ENCODE measurements at places on chromosomes 7 and 10.

DNA sequence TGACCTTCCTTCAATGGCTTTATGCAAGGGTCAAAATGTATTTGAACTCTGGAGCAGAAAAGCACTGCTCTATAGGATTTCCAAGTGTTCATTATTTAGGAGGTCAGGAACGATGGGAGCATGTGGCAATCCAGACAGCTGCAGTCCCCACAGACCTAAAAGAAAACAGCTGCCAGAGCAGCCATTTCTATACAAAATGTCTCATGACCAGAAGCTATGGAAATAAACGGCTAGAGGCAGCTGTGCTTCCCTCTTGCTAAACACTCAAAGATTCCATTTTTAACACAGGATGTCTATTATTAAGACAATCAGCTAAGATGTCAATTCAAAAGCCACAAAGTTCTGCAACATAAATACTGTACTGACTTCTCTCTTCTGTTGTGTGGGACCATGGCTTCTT is 879.1 kb upstream of the C7orf33 start:
- no peak for DNase-seq

DNA sequence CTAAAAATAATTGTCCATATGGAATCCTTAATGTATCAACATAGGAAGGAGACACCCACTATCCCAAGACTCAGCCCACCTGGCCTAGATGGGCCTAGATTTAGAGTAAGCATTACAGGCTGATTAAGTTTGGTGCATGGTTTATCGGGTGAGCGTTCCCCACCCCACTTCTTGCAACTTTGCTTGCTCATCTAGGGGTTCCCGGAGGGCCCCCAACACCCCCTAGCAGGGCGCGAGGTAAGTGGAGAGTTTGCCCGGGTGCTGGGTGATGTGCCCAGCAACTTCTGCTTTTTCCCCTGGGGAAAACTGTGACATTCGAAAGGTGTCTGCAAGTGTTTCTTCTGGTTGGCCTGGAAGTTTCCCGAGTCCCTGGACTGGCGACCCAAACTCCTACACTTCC is 31.7 kb downstream of the SKIDA1 start:
- no peak for DNase-seq

- no peak for DNase-seq
Measured at GRCh38 chr10:130023454-130024230, 59.6 kb upstream of the EBF3 start.

- DNase-seq = no peak
Measured at GRCh38 chr10:538895-539294, 150.6 kb downstream of the DIP2C start.

DNA sequence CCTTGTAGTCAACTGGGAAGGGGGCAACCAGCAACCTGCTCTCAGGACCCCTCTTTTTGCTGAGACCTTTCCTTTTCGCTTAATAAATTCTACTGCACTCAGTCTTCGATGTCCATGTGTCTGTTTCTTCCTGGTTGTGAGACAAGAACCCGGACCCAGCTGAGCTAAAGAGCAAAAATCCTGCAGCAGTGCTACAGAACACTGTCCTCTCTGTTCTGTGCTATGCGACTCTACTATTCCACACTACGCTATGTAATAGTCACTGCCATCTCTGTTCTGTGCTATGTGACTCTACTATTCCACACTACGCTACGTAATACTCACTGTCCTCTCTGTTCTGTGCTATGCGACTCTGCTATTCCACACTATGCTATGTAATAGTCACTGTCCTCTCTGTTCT is 34.3 kb downstream of the DIP2C start:
- no peak for DNase-seq

GRCh38 chr10:52170776-52171175 is 143.3 kb upstream of the DKK1 start:
- DNase-seq = no peak

DNA sequence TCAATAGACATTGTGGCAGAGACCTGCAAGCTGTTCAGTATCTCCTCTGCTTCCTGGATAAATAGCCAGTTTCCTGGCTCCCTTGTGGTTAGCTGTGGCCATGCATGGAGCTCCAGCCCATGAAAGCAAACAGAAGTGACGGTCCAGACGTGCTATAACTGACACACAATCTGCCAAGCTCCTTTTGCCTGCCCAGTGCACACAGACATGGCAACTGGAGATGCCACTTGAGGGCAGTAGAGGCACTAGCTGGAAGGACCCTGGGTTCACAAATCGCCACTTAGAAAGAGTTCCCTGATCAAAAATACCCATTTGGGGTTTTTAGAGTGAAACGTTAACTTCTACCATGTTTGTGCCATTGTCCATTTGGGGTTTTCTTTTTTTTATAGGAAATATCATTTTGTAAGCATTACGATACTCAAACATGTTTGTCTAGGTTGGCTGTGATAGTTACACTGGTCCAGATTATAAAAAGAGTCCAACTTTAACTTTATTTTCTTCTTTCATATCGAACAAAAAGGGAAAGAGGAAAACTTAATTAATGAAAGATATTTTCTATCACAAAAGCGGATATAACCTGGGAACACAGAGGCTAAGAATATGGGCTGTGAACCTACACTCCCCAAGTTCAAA is 31.3 kb downstream of the KIN start:
- DNase-seq = no peak

GRCh38 chr7:41882745-41883420 is 180.0 kb upstream of the INHBA start:
- peak; percentile 40 for DNase-seq

DNA sequence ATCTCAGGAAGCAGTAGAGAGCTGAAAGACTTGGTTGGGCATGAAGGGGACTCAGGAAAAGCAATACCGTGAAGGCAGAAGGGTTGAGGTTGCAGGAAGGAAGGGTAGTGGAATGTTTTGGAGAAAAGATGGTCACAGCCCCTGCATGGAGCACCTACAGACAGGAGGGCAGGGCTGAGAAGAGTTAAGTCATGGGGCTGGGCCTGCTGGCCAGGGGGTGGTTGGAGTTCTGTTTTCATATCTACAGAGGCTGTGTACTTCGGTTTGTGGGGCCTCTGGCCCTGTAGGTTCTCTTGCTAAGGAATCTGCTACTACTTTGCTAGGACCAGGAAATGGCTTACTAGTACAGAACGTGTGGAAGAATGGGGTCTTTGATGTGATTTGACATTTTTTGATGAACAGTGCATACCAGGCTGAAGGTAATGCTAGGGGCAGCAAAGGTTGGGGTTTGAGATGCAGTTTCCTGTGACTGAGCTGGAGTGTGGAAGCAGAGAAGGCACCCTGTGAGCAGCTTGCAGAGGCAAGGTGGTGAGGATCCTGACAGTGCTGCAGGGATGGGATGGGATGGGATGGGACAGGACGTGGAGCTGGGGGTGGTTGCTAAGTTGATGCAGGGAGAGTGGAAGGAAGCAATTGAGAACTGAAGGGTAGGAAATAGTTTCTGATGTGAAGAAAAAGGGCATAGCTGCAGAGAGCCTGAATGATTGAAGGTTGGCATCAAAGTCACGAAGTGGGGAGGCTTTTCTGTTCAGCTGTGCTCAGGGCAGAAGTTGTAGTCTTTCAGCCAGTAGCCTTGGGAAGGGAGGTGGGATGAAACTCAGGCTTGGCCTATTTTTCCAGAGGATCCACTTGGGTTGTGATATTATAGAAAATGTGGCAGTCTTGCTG is 7.8 kb downstream of the RPS24 start:
- DNase-seq = no peak

DNA sequence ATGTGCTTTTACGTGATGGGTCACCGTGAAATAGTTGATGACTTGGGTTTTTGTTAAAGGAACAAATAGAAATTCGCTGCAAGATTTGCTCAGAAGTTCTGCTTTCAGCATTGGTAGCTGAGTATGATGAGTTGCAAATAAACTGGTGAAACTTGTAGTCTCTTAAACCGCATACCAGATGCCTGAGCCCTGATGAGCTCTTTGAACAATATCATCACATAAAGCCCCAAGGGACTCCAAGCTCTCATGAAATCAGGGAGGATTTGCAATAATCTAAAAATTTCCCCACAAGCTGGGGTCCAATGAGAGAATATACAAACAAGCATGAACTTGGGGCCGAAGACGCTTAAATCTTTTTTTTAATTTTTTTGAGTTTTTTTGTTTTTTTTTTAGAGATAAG is 312.4 kb downstream of the CALN1 start:
- no peak for DNase-seq

- no peak for DNase-seq
Measured at GRCh38 chr10:13247246-13247645, 13.1 kb upstream of the UCMA start.

GRCh38 chr10:91389636-91390512 is 20.3 kb upstream of the HECTD2 start:
- DNase-seq = peak; percentile 81

DNA sequence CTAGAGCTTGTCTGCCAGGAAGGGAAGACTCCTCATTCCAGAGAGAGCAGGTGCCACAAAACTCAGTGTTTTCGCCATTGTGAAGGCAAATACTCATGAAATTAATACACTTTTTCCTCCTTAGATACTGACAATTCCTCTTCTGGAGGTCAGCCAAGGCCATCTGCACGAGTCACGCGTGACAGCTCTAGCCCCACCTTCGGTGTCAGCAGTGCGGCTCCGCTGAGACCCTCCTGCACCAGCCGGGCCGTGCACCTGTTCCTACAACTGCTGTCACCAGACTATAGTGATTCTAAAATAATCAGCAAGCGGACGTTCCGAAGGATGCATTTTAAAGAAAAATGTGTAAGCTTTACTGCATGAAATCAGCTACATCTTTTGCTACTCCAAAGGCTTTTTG is 127.7 kb downstream of the DIP2C start:
- no peak for DNase-seq

GRCh38 chr7:73350306-73351068 is 22.5 kb downstream of the FKBP6 start:
- DNase-seq = no peak

- DNase-seq = no peak
Measured at GRCh38 chr10:46227571-46227935, 59.2 kb upstream of the ANTXRL start.

GRCh38 chr7:100584683-100585510 is 1.0 kb downstream of the LRCH4 start:
- DNase-seq = no peak

DNA sequence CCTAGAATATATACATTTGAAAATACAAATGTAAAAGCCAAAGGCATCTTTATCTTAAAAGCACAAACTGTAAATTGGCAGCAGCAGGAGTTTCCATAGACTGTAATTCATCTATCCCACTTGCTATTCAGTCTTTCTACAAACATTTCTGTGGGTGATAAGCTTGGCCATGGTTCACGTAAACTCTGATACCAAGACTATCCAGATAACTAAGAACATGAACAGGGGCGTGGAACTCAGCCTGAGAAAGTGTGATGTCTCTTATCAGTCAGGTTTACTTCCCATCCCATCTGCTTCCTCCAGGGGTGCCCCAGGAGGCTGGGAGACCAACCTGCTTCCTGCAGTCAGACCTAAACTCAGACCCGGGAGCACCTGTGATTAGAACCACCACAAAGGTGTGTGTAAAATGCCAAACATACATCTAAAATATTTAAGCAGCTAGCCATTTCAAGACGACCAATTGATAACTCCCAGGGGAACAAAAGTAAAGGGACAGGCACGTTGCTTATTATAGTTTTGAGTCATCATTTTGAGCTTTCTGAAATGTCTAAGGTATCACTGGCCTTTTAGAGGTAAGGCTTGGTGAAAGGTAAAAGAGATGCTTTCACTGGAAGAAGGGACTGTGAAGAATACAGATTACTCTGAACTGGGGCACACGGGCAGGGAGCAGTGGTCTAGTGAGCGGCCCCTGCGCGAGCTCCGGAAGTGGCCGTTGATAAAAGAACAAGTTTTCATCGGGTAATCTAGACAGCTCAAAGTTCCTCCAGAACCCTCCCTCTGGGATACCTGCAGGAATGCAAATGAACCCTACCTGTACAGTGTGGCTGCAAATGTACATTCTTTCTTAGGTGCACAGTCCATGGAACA is 51.5 kb downstream of the RSU1 start:
- no peak for DNase-seq

GRCh38 chr7:18689551-18689950 is 194.0 kb downstream of the HDAC9 start:
- no peak for DNase-seq

GRCh38 chr10:80202934-80203834 is 2.2 kb downstream of the ANXA11 start:
- DNase-seq = peak; percentile 63

DNA sequence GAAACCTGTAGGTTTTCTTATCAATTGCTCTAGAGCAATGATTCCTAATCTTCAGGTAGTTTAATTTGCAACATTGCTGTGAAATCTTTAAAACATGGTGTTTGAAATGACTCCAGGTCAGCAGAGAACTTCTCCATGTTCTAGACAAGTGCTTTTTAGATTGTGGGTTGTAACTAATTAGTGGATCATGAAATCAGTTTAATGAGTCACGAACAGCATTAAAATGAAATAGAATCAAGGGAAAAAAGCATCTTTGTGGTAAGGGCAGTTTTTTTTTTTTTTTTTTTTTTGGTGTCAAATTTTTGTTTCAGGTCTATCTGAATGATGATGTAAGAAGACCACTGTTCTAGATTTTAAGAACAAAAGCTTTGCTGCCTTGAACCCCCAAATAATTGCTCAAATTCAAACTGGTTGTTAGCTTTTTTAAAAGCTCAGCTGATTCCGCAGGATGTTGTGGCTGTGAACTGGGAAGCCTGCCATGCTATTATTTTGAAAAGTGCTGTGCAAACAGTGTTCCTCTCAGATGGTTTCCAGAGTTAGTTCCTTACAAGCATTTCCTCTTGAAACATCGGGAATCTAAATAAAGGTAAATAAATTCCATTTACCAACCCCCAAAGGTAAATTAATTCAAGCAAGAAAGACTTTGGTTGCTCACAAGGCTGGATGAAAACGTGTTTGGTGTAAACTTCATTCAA is 13.1 kb upstream of the PDK4 start:
- DNase-seq = no peak

All from CD4-positive, alpha-beta T cell treated with Interferon alpha-2 for 1 hour (primary cell).